Psoas muscle (tissue), 8 donors: ENCODE measurements at places on chromosomes 11 and 22. TPM values are rescaled to one million over a fixed set of nuclear protein-coding genes. Genes with fewer than 3 reads are reported as not detected.

DNA sequence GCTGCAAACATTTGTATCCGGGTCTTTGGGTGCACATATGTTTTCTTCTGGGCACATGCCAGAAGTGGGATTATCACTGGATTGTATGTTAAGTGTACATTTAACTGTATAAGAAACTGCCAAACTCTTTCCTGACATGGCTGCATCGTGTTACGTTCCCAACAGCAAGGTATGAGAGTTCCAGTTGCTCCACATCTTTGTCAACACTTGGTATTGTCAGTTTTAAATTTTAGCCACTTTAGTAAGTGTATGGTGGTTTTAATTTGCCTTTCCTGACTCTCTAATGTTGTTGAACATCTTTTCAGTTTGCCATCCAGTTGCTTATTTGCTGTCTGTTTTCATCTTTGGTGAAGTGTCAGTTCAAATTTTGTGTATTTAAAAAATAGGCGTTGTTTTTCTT lies 22.5 kb upstream of the SMIM38 start:
- DNase-seq: no peak

Gene MAML2
- 0.97 TPM for polyA plus RNA-seq

GRCh38 chr22:40597526-40598430 lies 38.7 kb downstream of the MRTFA start:
- no peak for DNase-seq

DNA sequence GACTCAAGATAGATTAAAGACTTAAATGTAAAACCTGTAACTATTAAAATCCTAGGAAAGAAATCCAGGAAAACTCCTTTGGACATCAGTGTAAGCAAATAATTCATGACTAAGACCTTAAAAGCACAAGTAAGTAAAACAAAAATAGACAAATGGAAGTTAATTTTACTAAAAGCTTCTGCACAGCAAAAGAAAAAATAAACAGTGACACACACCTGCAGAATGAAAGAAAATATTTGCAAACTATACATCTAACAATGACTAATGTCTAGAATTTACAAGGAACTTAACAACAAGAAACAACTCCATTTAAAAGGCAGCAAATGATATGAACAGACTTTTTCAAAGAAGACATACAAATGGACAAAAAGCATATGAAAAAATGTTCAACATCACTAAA lies 359.1 kb downstream of the LUZP2 start:
- no peak for DNase-seq

Gene GALNT18
- polyA plus RNA-seq: 7.5 TPM

Gene POGLUT3
- polyA plus RNA-seq: 2.1 TPM

Gene PAMR1
- polyA plus RNA-seq: 0.91 TPM

DNA sequence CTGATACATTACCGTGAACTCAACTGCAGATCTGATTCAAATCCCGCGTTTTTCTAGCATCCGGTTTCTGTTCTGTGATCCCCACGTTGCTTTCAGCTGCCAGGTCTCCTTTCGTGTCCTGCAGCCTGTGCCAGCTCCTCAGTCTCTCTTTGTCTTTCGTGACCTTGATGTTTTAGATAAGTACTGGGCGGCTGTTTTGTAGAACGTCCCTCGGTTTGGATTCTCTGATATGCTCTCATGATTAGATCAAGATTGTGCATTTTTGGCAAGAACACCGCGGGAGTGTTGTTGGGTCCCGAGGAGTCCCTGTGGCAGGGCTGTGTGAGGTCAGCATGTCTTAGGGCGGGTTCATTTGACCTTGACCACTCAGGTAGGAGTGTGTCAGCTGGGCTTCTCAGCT lies 38.6 kb downstream of the KCNQ1 start:
- no peak for DNase-seq

Gene CYTH4
- 0.76 TPM for polyA plus RNA-seq

DNA sequence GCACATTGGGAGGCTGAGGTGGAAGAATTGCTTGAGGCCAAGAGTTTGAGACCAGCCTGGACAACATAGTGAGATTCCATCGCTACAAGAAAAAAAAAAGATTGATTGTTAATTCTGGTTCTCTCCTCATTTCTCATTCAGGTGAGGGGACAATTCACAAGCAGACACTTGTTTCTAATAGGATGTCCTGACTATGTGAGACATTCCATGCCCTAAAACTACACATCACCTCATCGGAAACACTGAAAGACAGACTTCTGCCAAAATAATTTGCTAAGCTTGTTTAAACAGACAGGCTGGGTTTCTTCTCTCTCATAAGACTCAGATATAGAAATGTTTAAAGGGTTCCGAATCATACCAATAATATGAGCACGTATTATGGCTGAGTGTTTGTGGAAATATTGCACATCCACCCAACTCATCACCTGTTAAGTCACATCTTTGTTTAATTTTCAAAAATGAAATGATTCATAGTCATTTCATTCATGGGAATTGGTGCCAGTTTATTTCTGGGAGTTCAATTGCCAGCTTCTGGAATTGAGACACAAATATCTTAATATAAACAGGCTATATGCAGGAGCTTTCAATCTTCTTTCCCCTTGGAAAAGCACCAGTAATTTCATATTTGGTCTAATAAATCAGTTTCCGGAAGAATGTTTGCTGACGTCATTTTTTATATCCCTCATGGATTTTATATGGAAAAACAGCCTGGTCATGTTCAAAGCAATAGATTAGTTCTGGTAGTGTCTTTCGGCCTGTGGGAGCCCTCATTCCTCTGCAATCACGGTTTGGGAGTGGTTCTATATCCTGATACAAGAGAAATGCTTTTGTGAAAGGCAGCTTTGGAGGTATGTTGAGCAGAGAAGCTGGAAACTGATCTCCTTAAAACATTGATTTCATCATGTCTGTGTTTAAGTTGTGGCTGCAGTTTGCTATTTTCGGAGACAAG lies 87.0 kb downstream of the BDNF start:
- no peak for DNase-seq

GRCh38 chr11:69272831-69273485 lies 21.0 kb upstream of the MYEOV start:
- no peak for DNase-seq

Gene ATF4
- 1,369 TPM for polyA plus RNA-seq

Gene DUSP8
- polyA plus RNA-seq: 3.5 TPM
